Stimulated activated CD8-positive, alpha-beta memory T cell treated with anti-CD3 and anti-CD28 coated beads, Interleukin-4, amount 100 ng/mL, for 1 hour (primary cell): ENCODE measurements at places on chromosomes 12 and 14.

DNA sequence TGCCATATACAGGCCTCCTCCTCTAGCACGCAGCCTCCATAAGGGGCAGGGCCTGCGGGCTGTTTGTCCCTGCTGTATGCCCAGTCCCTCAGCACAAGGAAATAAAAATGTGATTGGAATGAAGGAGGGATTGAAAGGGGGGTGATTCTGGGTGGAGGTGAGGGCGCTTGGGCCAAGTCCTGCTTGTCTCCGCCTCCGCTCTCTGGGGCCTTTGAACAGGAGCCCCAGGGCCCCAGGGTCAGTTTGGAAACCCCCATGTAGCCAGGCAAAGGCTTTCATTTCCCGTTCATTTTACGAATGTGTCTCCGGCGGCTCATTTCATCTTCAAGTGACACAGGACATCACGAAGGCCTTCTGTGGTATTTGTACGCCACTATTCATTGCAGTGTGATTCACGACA is 4.5 kb upstream of the CACNA2D4 start:
- DNase-seq: no peak

DNA sequence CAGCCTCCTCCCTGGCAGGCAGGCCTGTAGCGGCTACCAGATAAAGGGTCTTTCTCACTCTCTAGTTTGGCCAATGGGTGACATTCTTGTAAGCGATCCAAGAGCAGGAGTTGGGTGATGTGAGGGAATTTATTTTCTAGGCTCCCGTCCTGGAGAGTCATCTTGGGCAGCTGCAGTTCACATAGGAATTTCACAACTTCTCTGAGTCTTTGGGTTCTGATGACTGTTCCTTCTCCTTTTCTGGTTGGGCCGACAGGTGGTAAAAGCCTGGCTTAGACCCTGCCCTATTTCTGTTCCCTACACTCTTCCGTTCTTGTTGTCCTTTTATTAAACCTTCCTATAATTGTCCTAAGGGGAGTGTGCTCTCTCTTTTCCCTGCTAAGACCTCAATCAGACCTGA is 42.6 kb upstream of the POC1B start:
- no peak for DNase-seq

- DNase-seq: no peak
Measured at GRCh38 chr12:46470036-46470627, 97.6 kb upstream of the SLC38A2 start.

DNA sequence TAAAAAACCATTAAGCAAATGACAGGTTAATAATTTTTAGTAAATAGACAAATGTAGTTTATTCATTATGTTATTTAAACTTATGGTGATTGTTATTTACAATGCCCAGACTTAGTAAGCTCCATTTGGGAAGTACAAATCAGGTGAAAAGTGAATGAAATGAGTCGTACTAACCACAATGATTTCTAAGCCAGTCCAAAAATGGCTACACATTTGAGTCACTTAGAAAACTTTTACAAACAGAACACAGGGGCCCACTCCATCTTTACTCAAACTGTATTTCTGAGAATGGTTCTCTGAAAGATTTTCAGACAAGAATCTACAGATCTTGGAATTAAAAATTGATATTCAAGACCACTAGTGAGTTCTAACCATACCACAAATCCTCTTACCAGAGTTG is 653.3 kb upstream of the MIS18BP1 start:
- no peak for DNase-seq

DNA sequence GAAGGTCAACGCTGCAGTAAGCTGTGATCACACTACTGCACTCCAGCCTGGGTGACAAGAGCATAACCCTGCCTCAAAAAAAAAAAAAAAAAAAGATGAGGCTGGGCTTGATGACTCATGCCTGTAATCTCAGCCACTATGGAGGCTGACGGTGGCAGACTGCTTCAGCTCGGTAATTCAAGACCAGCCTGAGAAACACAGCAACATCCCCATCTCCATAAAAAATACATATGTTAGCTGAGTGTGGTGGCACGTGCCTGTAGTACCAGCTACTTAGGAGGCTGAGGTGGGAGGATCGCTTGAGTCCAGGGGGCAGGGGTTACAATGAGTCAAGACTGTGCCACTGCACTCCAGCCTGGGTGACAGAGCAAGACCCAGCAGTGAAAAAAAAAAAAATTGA is 50.4 kb downstream of the GXYLT1 start:
- no peak for DNase-seq

DNA sequence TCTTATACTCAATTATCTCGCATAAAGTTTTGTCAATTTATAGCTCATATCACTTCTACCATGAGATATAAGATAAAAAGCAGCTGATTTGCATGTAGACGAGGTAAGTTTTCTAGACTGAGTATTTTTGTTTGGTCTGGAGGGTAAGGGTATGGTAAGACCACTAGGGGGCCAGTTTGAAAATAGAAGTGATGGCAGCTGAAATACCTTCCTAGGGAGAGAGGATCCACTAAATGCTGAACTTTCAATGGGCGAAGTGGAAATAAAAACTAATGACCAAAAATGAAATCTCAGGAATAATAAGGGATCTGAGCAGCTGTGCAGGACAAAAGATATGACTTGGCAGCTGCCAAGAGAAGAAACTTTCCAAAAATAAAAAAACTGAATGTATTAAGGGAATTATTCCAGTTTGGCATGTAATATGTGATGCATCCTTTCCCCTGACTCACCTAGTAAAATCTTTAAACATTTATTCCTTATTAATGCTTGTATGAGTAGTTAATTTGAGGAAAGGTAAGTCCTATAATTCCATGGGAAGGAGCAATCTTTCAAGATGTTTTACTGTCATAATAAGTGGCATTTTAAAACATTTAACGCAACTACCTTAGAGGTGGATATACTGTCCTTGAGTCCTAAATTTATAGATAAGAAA is 754.5 kb downstream of the C12orf50 start:
- no peak for DNase-seq
